Head of caudate nucleus (tissue), 42 donors: ENCODE measurements at places on chromosomes 2 and 18.

DNA sequence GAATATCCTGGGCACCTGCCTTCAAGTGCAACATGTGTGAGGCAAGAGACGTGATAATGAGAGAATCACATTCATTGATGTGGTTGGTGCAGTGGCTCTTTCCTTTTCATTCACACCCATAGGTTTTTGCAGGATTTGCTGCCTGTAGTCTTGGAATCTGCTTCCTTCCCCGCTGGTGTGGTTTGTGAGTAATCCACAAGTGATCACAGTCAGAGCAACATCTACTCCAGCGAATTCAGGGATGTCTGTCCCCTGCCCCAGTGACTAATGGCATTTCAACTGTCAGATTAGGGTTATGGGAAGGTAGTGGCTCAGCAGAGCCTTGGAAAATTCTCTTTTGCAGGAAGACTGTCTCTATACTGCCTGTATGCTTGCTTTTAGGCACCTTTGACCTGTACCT is 225.5 kb upstream of the RBMS1 start:
- DNase-seq: no peak

- DNase-seq: peak; percentile 72
These were observed 705 bp downstream of the EFR3B start for GRCh38 chr2:25042321-25043240.

DNA sequence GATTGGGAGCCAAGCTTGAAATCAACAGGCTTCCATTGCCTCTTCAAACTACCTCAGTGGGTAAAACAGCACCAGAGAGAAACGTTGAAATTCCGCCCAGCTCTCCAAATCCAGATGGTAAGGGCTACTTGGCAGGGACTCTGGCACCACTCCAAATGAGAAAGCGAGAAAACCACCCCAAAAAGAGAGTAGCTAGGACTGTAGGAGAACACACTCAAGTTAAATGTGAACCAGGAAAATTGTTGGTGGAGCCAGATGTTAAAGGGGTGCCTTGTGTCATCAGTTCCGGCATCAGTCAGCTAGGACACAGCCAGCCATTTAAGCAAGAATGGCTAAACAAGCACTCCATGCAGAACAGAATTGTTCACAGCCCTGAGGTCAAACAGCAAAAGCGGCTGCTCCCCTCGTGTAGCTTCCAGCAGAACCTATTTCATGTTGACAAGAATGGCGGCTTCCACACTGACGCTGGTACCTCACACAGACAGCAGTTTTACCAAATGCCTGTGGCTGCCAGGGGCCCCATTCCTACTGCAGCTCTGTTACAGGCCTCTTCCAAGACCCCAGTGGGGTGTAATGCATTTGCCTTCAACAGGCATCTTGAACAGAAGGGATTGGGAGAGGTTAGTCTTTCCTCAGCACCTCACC is 167.3 kb downstream of the ASXL3 start:
- DNase-seq: no peak

GRCh38 chr2:197571627-197572271 is 55.9 kb downstream of the MOB4 start:
- DNase-seq: no peak

DNA sequence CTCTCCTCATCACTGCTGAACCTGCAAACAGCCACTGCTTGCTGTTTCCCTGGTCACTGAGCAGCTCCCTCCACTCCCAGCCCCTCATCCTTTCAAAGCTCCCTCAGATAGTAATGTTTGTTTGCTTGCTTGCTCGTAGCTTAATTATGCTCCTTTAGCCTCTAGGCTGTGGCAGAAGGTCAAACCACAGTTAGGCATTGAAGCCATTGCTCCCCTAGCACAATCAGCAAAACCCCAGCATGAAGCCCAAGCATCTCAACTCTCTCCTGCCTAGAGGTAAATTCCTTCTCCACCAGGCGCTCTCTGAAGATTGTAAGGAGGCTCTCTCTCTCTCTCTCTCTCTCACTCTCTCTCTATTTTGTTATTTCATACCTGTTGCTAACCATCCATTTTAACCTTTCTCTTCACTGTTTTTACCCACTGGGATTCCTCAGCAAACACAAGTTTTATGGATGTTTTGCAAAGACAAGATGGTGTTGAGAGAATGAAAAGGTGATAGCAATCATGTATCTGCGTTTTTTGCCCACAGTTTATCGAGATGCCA is 135.9 kb upstream of the HNRNPA3 start:
- no peak for DNase-seq

- DNase-seq: no peak
These were observed 281.7 kb upstream of the LRATD1 start for GRCh38 chr2:14350856-14351255.

- no peak for DNase-seq
These were observed 325.9 kb upstream of the LINC00305 start for GRCh38 chr18:64474773-64475172.

DNA sequence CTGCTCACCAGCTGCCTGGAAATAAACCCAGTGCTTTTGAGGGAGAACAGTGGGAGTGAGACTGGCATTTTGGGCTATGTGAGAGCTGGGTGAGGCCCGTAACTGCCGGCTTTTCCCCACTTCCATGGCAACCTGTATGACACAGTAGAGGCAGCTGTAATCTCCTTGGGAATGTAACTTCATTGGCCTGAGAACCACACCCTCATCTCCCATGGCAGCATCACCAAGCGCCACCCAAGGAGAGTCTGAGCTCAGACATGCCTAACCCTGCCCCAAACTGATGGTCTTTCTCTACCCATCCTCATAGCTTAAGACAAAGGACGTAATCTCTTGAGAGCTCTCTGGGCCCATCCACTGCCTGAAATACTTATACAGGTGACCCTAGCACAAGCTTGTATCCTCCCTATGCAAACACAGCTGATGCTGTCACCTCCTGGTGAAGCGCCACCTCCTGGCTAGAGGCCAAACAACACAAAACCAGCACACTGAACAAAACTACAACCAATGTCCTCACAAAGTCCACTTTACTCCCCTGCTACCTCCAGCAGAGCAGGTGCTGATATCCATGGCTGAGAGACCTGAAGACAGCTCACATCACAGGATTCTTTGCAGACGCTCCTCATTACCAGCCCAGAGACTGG is 763.4 kb upstream of the NRXN1 start:
- DNase-seq: no peak

DNA sequence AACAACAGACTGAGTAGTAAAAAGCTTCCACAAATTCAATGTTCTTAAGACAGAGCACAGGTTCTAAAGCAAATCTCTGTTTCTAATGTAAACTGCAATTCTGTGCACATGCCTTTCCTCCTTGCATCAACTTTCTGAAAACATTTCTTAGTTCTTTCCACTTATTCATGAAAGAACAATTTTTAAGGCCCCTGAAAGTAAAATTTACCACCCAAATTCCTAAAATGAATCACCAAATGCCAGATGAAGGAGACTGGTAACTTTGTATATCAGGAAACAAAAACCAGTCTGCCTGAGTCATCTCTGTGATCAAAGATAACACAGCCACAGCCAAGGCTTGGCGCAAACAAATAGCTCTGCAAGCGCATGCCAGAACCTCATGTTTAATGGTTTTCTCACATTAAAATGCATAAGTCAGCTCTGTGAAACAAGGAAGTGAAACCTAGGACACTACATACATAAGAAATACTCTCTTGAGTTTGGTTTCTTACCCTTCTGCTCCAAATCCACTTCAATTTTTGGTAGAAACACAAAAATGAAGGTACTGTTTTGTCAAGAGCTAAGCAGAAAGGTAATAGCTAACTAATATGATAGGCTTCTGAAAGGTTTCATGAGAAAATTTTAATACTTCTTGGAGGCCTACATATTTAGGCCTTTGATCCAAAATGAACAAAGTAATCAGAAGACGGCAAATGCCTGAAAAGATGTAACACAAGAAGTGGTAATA is 169.4 kb downstream of the THADA start:
- DNase-seq: peak; percentile 18

DNA sequence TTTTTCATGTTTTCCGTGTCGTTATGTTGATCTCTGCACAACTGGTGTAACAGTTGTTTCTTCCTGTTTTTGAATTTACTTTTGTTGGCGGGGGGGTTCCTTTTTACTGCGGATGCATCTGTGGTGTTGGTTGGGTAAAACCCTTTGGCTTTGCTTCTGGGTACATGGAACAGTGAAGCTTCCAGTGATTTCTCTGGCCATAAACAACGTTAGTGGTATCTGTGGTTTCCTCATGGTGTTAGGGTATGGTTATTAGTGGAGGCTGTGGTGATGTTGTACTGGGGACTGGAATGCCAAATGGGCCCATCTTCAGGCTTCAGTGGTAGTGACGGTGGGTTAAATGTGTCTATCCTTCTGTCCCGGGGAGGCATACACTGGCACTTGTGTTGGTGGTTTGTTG is 285.4 kb upstream of the ZNF804A start:
- DNase-seq: no peak

GRCh38 chr2:224851811-224852210 is 135.6 kb upstream of the CCDC195 start:
- no peak for DNase-seq

DNA sequence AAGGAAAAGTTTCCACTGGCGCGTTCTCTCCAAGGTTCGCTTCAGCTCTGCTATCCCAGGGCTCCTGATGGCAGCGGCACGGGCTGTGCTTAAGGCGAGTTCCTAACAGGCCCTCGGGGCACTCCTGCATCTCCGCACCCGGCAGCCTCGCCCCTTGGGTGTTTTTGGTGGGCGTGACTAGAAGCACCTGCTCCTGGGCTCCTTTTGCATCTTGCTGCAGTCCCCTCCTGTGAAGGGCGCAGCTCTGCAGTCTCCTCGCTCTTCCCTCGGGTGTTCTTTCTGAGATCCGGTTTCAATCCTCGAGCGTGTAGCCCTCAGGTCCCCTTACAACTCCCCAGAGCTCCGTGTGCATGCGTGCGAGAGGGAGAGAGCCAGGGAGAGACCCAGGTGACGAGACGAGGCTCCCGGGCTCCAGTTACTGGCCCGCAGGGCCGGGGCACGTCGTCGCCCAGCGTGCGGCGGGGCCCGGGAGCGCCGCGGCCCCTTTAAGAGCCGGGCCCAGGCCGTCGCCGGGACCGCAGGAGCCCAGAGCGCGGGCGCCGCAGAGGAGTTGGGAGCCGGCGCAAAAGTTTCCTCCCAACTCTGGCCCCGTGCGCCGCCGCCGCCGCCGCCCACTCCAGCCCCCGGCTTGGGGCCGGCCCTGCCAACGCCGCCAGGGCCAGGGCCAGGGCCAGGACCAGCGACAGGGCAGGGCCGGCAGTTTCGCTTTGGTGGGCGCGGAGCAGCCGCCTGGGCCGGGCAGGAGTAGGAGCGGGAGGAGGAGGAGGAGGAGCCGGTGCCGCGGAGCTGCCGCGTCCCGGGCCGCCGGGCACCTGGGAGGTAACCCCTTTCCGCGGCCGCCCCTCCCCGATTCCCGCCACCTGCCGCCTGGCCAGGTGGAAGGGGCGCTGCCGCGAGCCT is at the start of gene PARD3B:
Gene PARD3B, plus strand, starts transcription at position 515 of the 900 bp plus-strand sequence. CDS start 525 bp downstream, outside the sequence.
- peak; percentile 4 for DNase-seq

GRCh38 chr2:204973616-204974015 is 428.3 kb downstream of the PARD3B start:
- no peak for DNase-seq

GRCh38 chr18:13545514-13545913 is 180.8 kb downstream of the FAM210A start:
- no peak for DNase-seq

DNA sequence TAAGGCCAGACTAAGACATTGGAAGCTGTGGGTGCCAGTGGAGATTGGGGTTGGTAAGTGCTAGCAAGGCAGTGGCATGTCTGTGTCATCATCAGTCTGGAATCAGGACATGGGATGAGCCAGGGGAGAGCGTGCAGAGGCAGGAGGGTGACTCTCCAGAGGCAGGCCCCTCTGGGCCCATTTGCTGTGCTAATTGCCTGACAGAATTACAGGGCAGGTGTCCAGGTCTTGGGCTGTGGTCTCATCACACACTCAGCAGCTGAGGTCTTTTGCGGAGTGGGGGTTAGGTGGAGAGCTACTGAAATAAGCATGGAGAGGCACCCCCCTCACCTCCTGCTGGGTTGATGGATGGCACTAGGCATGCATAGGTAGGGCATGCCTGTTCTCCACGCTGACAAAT is 57.4 kb downstream of the CELF4 start:
- no peak for DNase-seq

GRCh38 chr2:220946552-220946951 is 625.6 kb downstream of the EPHA4 start:
- no peak for DNase-seq

GRCh38 chr2:2012505-2012904 is 268.2 kb upstream of the PXDN start:
- DNase-seq: peak; percentile 72

DNA sequence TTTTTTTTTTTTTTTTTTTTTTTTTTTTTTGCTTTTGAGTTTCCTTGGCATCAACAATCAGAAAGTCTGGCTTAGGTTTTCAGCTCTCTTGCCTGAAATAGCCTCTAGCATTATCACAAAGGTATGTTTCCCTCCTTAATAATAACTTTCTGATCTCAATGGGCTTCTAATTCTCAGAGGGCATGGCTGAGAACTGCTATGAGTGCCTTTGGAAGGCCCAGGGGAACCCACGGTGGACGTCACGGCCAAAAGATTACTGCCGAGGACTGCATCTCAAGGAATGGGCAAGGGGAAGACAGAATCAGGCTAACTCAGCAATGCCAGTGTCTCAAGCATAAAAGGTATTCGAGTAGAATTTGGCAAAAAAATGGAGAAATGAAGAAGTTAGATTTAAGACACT is 73.2 kb upstream of the SLC14A2 start:
- DNase-seq: no peak

GRCh38 chr2:25700221-25700660 is 26.9 kb upstream of the DTNB start:
- DNase-seq: peak; percentile 61

GRCh38 chr2:84782717-84783442 is 98.0 kb downstream of the TRABD2A start:
- no peak for DNase-seq

DNA sequence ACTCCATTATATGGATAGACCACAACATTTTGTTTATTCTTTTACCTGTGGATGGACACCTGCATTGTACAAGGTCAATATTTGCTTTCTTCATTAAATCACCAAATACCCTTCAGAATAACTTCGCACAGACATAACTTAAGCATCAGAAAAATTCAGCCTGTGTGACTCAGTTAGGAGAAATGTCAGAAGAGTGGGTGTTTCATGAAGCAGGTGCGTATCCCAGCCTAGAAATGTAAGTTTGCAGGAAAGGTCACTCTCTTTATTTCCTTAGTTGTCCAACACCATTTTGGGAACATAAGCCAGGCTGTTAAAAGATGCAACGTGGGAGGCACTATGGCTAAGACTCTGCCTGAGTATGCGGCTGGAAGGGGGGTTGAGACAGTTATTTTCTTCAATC is 48.6 kb upstream of the FHL2 start:
- no peak for DNase-seq

DNA sequence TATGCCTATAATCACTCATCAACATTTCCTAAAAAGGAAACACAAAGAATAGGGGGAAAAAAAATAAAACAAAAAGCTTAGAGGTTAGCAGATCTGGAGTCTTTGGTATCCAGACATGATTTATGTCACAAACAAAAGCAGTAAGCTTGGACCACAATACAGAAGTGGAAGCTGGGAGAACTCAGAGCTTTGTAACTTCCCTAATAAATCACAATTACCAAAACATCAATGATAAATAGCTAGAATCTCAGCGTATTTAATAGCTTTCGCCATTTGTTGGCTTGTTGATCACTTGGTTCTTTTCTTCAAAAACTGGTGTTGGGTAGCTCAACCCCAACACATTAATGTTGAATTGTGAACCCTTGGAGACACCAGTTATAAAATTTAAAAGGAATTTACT is 392.5 kb downstream of the IRS1 start:
- DNase-seq: no peak

- no peak for DNase-seq
These were observed 36.5 kb downstream of the CAB39 start for GRCh38 chr2:230749111-230749510.

- DNase-seq: no peak
These were observed 140.1 kb downstream of the MAIP1 start for GRCh38 chr2:200095436-200095835.

- DNase-seq: no peak
These were observed 100.8 kb upstream of the ATP5MC3 start for GRCh38 chr2:175282300-175282699.
